ENCODE measurements at places on chromosomes 5 and 9.
A peak's percentile ranks its signal among the peaks of the same experiment; 100 is the strongest.

DNA sequence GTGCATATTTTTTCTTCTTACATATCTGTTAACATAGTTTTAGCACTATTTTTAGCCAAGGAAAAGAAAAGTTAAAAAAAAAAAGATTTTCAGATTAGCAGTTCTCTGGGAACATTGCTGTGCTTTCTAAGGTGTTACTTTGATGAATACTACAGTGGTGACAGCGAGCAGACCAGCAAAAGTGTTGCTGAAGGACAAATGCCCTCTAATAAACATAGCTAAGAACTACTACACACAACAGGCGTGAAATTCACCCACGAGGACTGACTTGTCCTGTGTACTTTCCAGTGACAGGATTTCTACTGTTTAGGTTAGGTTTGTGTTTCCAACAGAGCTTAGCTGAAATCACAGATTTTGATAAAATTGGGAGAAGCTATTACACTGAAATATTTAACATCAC, 153.8 kb downstream of the HCN1 start:
- no peak for DNase-seq

DNA sequence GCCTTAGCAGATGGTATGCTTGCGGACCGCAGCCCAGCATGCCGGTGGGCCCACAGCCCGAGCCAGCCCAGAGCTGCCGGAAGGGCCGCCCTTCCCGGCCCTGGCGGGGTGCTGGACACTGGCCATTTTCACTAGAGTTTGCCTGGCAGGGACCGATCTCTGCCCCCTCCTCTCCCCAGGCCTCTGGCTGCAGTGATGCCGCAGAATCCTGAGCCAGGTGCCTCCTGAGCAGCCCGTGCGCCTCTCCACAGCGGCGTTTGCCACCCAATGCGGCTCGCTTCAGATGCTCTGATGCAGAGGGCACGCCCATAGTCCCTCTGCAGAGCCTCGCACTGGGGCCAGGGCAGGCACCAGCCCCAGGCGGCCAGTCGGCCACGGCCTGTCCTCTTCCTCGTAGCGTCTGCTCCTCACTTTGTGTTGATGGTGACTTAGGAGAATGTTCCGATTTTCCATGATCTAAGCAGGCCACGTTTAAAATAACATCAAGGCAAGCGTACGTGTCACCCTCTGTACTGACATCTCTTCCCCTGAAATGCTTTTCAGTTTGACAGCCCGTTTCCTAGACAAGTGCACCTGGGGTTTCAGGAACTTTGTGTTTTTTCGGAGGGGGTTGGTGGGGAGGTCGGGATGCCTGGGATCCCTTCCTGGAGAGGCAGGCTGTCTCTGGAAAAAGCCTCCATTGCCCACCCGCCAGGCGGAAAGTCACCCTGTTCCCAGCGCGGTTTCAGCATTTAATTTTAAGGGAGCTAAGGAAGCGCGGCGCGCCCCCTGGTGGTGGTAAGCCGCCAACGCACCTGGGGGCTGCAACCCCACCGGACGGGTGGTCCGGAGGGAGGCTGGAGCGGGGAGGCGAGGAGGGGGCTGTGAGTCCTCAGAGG, 29.8 kb upstream of the HMCN2 start:
- peak; percentile 24 for DNase-seq

- DNase-seq = no peak
Observed at GRCh38 chr5:66675406-66675805, 79.2 kb downstream of the MAST4 start.

GRCh38 chr5:72878854-72879253, 62.4 kb downstream of the TNPO1 start:
- DNase-seq = no peak

- no peak for DNase-seq
Observed at GRCh38 chr5:16160706-16161105, 18.9 kb downstream of the MARCHF11 start.

GRCh38 chr9:136759436-136760325, 1.6 kb upstream of the LCN8 start:
- DNase-seq = no peak

GRCh38 chr9:98808411-98808815, 943 bp downstream of the GALNT12 start:
- no peak for DNase-seq

DNA sequence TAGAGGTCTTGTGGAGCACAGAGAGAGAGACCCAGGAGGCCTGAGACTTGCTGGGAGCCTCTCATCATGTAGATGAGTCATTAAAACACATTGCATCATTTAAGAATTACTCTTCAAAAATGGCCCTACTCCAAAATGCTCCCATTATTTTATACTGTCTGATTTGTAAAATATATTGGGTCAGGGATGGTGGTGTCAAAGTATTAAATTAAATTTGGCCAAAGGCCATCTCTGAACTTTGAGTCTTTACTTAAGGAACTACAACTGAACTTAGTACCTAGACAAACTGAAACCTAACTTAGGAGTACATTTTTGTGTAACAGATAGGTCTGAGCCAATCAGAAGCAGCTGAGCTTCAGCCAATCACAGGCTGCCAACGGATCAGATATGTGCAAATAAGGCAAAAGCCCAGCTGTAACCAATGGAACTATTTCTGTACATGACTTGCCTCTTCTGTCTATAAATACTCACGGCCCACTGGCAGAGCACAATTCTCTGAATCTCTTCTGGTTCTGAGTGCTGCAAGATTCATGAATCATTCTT, 657.2 kb downstream of the TLE1 start:
- DNase-seq = no peak

GRCh38 chr9:15416880-15417279, 5.8 kb upstream of the SNAPC3 start:
- no peak for DNase-seq

- no peak for DNase-seq
Observed at GRCh38 chr9:120935383-120935857, 8.8 kb upstream of the TRAF1 start.

- DNase-seq = no peak
Observed at GRCh38 chr9:110744715-110745384, 76.3 kb downstream of the MUSK start.

DNA sequence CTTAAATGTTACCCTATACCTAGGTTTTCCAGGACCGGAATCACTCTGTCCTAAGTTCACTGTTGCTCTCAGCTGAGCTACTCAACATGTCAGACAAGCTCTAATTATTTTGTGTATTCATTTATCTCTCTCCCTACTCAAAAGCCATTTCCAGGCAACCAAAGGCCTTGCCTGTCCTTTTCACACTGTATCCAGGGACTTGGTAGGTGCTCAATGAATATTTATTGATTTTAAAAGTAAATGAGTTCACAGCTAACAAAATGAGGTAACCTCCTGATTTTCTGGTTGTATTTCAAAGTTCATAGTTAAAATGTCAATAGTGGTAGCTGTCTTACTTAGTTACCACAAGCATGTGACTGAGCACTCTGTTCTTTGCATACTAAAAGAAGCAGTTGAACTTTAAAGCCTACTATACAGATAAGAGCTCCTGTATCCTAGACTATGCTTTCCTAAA, 522.2 kb downstream of the ACTL7B start:
- DNase-seq = no peak

DNA sequence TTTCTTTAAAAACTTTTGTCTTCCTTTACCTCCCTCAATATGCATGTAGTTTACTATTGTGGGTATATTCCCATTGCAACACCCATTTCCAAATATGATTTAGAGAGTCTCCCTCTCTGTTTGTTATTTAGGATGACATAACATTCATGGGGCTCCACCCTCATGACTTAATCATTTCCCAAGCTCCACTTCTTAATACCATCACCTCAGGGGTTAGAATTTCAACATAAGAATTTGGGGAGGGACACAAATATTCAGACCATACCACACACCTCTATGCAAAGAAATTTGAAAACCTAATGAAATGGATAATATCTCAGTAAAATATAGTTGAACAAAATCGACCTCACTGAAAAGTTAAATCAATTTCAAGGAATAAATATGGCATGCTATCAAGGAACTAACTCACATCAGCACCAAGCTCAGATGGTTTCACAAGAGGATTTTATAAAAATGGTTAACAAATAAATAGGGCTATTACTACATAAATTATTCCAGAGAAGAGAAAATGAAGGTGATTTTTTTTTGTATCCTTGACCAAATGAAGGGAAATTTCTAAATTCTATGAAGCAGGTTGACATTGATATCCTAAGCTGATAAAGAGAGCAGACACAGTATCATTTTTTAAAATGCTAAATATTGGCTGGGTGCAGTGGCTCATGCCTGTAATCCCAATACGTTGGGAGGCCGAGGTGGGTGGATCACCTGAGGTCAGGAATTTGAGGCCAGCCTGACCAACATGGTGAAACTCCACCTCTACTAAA, 20.2 kb upstream of the UBTD2 start:
- DNase-seq = no peak

- no peak for DNase-seq
Observed at GRCh38 chr9:115775659-115776058, 377.9 kb upstream of the PAPPA start.

DNA sequence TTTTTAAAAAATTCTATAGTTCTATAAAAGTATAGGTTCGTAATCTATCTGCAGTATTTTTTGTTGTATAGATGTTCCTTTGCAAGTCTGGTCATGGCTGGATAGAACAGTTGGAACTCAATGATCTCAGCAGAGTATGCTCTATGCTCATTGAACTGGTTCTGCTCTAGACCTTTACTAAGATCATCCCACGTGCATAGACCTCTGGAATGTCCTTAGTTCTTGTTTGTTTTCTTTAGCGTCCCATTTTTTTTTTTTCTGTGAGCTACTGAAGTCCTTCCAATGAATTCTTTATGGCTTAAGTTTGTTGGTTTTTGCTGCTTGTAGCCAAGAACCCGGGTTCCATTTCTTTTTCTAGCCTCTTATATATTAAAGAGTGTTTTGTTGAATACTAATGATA, 3.5 kb downstream of the TMEM38B start:
- no peak for DNase-seq

- no peak for DNase-seq
Observed at GRCh38 chr9:85742597-85742936, 813 bp upstream of the AGTPBP1 start.

GRCh38 chr9:81737871-81738507, 48.6 kb upstream of the TLE1 start:
- no peak for DNase-seq

DNA sequence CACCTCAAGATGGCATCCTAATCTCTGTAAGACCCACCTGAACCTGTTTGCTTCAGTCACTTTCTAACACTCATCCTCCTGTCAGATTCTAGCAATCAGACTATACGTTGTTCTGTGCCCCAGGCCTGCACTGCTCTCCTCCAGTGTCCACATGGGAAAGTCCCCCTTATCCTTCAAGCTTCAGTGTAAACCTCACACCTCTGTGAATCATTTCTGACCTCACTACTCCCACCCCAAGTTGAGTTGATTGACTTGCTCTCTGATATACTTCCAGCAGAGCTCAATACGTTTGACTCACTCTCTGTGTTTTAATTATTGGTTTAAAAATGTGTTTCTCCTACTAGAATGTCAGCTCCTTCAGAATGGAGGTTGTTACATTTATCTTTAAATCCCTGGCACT, 240.2 kb downstream of the FBXL17 start:
- no peak for DNase-seq

- DNase-seq = no peak
Observed at GRCh38 chr9:127522727-127523126, 71.4 kb downstream of the LRSAM1 start.

- DNase-seq = no peak
Observed at GRCh38 chr9:83956086-83956435, 24.0 kb downstream of the HNRNPK start.

GRCh38 chr5:128799945-128800344, 165.3 kb upstream of the SLC27A6 start:
- no peak for DNase-seq

GRCh38 chr9:98877311-98877710, 66.4 kb upstream of the COL15A1 start:
- DNase-seq = no peak

DNA sequence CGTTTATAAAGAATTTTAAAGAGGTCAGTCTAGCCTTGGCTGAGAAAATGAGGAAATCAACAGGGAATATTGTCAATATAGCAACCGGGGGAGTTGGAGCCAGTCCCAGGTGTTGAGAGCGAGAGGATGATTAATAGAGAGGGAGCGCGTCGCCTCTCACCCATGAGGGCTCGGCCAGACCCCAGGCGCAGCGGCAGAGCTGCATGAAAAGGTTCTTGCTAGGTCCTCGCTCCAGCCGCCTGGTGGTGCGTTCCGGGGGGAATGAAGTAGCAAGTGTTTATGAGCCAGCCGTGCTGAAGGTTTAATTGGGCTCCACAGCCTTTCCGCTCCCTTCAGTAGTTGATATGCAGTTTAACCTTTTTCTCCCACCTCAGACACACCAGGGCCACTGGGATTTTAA, 167.3 kb upstream of the IRX1 start:
- no peak for DNase-seq

DNA sequence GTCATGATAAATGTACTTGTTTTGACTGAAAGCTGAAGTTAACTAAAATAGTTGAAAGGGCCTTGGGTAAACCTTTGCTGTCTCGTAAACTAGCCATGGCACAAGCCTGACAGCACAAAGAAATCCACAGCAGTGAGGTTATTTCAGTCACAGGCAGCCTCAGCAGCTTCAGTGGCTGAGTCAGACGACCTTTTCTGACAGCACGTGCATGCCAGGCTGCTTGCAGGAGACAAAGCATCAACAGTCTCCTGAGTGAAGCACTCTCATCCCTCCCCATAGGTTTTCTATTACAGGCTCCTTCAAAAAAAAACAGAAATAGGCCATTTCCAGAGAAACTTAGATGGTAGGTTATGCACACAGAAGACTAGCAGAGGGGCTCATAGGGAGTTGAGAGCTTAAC, 34.6 kb downstream of the OXCT1 start:
- no peak for DNase-seq

- DNase-seq = no peak
Observed at GRCh38 chr5:31664566-31664965, 25.6 kb downstream of the PDZD2 start.

GRCh38 chr9:89759572-89759971, 154.8 kb downstream of the GADD45G start:
- no peak for DNase-seq

- DNase-seq = no peak
Observed at GRCh38 chr5:119016125-119016774, 27.9 kb upstream of the DTWD2 start.

DNA sequence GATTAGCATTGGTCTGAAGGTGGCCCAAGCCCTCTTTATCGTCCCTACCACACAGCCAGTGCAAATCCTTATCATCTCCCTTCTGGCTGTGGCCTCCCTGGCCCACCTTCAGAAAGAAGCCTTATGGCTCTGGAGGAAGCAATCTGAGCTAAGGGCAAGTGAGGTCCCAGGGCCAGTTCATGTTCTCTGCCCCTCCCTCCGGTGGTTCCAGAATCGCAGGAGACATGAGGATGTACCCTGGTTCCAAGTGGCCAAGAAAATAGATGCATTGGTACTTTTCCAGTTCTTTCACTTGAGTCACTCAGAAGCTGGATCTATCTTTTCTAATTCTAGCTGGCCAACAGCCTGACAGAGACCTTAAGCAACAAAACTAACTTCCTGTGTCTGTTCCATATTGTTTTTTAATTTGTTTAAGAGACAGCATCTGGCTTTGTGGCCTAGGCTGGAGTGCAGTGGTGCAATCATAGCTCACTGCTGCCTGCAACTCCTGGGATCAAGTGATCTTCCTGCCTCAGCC, 60.7 kb downstream of the LHFPL2 start:
- DNase-seq = no peak

- DNase-seq = no peak
Observed at GRCh38 chr9:123283048-123283408, 14.6 kb upstream of the STRBP start.

GRCh38 chr9:87445646-87446045, 52.0 kb upstream of the DAPK1 start:
- DNase-seq = no peak
